ENCODE measurements at places on chromosomes 5 and 9.
A peak's percentile ranks its signal among the peaks of the same experiment; 100 is the strongest.

DNA sequence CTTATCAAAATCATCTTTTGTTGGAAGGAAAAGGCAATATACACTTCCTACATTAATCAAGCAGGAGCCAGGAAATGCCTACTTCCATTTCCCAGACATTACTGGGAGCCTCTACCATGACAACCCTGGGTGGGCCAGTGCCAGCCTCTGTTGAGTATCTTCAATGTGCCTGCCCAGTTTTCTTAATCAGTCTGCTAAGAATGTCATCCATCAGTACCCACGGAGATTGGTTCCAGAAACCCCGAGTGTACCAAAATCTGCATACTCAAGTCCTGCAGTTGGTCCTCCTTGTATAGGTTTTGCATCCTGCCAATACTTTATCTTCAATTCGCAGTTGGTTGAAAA lies 82.4 kb downstream of the MARCHF3 start:
- no peak for DNase-seq

DNA sequence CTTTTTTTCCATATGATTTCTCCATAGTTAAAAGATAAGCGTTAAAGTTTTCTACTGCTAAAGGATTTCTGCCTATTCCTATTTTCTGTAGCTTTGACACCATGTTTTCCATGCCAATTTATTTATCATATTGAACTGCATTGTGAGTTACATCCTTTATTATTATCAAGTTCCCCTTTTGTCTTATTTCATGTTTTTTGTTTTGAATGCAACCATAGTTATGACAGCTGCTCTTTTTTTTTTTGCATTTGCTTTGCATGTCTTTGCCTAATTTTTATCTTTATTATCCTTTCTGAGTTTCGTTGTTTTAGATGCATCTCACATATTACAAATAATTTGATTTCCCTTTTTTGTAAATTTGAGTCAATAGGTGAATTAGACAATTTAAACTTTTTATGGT lies 161.5 kb downstream of the DEPDC1B start:
- no peak for DNase-seq

DNA sequence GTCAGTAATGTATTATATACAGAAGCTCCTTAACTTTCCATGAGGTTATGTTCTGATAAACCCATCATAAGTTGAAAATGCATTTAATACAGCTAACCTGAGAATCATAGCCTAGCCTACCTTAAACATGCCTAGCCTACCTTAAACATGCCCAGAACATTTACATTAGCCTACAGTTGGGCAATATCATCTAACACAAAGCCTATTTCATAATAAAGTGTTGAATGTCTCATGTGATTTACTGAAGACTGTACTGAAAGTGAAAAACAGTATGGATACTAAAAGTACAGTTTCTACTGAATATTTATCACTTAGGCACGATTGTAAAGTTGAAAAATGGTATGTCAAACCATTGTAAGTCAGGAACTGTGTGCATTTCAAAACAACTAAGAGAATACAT lies 1.6 kb downstream of the GM2A start:
- DNase-seq, result no peak

- no peak for DNase-seq
Observed at GRCh38 chr5:168790671-168791250, 211.6 kb upstream of the PANK3 start.

- no peak for DNase-seq
Observed at GRCh38 chr9:82131072-82131471, 142.5 kb downstream of the SPATA31D1 start.

DNA sequence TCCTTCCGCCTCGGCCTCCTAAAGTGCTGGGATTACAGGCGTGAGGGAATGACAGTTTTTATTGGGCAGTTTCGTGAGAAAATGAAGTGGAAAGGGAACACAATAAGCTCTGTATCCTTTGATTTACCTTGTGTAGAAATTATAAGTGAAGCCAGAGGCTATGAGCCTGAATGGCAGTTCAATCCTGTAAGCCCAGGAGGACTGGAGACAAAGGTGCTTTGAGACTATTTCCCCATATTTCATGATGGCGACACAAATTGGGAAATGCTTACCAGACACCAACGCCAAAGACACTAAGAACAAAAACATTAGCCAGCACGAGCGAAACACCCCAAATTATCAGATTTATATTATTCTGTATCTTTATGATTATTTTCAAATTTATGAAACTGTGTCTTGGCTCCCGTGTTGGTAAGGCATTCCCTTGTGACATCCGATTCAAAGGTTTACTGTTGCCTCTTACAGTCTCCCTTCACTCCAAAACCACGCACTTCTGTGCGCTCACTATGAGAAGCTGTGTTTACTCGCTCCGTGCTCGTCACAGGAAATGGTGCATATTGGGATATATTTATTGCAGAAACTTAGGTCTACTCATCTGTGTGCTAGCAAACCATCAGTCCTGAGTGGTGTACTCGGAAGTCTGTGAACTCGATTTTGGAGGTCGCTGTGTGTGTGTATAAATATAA lies 73.9 kb downstream of the SH3PXD2B start:
- DNase-seq, result no peak

GRCh38 chr5:95843733-95844223 lies 21.3 kb upstream of the GLRX start:
- no peak for DNase-seq

DNA sequence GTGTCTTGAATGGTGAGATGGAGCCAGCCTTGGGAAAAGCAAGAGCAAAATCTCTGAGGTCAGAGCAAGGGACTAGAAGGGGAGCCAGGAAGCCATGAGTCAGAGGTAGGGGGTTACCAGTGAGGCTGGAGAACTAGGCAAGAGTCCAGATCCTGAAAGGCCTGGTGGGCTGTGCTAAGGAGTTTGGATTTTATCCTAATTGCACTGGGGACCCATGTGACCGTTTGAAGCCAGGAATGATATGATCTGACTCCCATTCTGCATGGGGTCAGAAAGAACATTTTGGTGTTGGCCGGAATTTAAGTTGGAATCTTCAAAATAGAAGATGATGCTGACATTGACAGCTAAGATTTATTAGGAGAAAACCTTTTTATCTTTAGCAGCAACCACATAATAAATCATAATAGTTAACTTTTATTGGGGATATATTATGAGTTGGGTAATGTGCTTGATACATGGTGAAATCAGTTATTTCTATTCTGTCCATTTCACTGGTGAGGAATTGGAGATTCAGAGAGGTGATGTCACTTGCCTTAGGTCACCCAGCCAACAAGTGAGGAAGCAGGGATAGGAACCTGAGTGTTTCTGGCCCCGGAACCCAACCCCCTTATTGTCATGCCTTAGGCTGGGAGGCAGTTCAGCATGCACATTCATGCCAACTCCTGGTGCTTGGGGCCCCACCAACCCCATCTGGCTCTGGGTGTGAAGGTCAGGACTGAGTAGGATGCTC lies 61.5 kb upstream of the RARS1 start:
- DNase-seq, result no peak

GRCh38 chr5:151151793-151152192 lies 5.8 kb downstream of the ANXA6 start:
- DNase-seq, result peak; percentile 82

DNA sequence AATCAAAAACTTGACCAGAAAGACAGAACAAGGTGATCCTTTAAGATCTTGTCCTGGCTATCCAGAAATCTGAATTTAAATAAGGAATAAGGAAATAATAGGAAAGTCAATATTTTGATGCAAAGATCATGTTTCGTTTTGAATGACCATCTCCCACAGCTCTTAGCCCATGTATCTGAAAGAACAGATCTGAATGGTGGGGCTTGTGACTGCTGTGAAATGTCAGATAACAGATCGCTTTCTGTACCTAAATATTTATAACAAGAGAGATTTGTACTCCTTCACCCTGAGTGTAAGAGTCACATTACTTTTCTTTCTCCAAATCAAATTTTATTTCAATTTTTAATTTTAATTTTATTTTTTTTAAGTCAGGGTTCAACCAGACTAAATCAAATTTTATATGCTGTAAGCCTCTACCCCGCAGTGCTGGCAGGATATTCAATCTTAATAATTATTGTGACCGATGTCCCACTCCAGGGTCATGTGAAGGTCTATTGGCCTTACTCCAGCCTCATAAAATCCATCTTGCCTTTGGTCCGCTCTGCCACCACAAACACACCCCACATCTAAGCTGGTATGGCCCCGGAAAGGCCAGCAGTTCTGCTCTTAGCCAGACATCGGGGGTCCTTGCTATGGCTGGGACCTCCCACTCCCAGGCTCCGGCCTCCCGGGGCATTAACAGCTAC lies 7.0 kb upstream of the SLC26A2 start:
- no peak for DNase-seq

DNA sequence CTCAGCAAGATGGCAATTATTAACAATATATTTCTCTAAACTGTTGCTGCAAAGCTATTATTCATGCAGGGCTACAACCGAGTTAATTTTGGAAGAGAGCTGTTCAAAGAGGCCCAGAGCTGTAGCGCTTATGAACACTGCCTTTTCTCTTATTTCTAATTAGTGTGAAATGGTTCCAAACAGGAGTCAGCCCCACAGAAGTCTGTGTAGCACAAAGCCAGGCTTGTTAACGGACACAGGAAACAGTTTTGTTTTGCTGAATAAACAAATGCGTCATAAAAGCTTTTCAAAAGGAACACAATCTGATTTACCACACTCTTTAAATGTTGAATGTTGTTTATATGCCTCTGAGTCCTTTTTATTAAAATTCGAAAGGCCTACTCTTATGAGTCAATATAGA lies 396.5 kb downstream of the ANXA1 start:
- no peak for DNase-seq

GRCh38 chr5:130868186-130868840 lies 296.7 kb downstream of the HINT1 start:
- no peak for DNase-seq

- DNase-seq, result no peak
Observed at GRCh38 chr5:73808911-73809310, 182.9 kb downstream of the ARHGEF28 start.

- no peak for DNase-seq
Observed at GRCh38 chr9:89362647-89363310, 44.5 kb downstream of the SECISBP2 start.

DNA sequence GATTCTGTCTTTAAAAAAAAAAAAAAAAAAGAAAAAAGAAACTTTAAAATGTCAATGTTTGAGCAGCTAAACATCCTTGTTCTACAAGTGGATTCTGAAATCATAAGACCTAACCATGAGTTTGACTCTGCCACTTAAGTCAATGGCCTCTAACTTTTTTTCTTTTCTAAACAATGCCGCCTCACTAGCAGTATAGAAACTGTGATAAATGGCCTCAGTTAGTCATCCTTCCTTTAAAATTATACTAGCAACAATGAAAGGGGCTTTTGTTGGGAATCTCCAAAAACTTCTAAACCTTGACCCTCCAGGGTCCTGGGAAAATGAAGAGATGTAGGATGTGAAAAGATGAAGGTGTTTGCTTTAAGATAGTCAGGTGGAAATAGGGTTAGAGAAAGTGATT lies 71.1 kb downstream of the FBXL7 start:
- DNase-seq, result no peak

DNA sequence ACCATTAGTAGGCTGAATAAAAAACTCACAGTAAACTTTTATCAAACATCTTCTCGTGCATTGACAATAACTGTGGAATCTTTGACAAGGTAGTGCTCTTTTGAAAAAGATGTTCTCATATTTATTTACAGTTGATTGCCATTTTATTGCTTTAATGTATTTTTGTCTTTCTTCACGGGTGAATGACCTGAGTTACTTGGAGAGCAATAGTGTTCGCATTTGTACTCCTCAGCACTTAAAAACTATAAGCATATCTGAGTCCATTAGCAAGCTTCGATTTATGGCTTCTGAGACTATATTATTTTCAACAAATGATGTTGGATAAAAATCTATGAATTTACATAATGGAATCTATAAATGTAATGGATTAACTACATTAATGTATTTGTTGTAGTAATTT lies 1012.3 kb downstream of the CDH9 start:
- DNase-seq, result no peak

- no peak for DNase-seq
Observed at GRCh38 chr5:123855609-123856008, 343.6 kb downstream of the CSNK1G3 start.

- no peak for DNase-seq
Observed at GRCh38 chr5:106940301-106940846, 730.4 kb downstream of the EFNA5 start.

DNA sequence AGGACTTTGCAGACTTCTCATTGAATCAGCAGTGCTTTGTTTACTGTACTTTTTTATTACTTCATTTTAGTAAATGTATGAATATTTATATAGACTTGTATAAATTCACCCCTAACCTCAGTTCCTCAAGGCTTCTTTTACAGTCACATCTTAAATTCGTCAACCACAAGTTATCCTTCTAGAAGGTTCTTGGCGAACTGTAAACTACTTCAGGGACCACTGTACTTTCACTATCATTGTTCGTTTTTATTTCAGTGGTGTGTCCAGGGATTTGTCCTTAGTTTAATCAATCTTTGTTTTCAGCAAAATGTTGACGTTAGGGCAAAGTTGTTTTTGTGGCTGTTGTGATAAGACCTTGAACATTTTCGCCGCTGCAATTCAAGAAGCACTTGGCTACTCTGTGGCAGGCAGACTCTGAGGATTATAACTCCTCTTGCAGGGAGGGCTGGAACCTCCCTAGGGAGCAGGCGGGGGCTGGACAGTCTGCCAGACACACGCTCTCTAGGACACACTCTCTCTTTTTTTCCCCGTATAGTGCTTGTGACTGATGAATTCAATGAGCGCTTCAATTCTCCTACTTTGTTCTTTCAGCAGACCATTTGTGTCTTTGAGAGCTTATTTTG lies 252.8 kb downstream of the FBXL7 start:
- no peak for DNase-seq

GRCh38 chr5:163460562-163461171 lies at the start of gene HMMR:
Gene HMMR, plus strand, starts transcription at chr5:163460632. Its CDS starts 61 bp downstream, at chr5:163460693.
- DNase-seq, result no peak

DNA sequence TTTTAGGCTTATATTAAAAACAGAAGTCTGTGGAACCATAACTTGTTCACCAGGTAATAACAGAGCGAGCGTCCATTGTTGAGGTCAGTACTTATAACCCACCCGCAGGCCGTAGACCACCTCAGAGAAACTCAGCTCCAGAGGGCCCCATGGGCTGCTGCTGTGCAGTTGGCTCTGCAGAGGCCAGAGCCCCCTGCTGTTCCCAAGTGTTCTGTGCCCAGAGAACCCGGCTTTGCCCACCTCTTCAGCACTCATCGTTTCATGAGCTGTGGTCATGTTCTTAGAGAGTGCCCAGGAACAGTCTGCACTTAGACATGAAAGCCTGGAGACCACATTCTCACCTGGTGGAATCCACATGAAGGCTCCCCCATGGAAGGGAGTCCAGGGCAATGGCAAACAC lies 50.4 kb upstream of the SLC2A8 start:
- no peak for DNase-seq

GRCh38 chr9:121239071-121239470 lies 28.9 kb upstream of the GSN start:
- DNase-seq, result no peak

GRCh38 chr9:17810728-17811571 lies 232.1 kb downstream of the SH3GL2 start:
- DNase-seq, result peak; percentile 51

DNA sequence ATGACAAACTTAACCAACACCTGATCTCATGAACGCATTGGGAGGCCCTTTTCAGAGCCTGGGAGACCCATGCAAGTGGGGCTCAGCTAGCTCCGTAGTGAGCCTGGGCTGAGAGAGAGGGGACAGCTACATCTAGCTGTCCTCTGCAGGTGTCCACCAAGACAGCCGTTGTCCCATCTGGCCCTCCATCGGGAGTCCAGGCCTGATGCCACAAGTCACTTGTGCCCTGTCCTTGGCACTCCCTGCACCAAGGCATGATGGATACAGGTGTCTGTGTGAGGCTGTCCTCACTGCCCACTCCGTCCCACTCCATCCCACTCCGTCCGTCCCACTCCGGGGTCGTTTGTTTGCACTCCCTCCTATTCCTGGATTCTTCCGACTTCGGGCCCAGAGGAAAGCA lies 2.5 kb upstream of the EDF1 start:
- no peak for DNase-seq
